ENCODE measurements at places on chromosomes 3 and 15.

DNA sequence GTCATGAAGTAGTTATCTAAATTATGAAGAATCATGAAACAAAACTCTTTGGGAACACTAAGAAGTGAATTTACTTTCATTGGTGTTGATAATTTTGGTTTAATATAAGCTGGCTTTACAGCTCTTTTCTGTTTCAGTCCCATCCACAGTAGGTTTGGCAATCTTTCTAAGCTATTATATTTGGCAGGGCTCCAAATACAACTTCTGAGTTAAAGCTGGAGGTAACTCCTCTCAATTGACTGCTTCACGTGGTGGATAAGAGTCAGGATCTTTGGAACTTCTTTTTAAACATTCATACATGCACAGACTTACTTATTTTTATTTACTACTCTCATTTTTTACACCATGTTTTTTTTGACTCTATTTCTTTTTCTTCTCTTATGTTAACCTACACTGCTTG, 106.5 kb upstream of the EPHA3 start:
- no peak for DNase-seq

- DNase-seq: no peak
Observed at GRCh38 chr3:127674790-127675189, 2.0 kb downstream of the ABTB1 start.

DNA sequence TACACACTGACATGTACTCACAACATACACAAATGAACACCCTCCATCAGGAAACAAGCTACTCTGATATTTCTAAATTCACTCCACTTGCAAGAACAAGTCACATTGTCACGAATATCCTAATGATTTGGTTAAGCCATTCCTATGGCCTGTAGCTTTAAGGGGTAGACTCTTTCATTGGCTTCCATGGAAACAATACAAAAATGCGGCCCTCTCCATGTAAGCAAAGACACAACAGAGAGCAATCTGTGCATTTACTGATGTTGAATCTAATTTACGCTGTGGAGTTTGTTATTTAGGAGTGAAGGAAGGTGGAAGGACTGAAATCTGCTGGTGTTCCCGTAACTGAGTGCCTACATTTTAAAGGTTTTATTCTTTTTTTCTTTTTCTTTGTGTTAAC, 114.5 kb downstream of the FMN1 start:
- no peak for DNase-seq

- no peak for DNase-seq
Observed at GRCh38 chr15:98649472-98650416, 1.4 kb downstream of the IGF1R start.

DNA sequence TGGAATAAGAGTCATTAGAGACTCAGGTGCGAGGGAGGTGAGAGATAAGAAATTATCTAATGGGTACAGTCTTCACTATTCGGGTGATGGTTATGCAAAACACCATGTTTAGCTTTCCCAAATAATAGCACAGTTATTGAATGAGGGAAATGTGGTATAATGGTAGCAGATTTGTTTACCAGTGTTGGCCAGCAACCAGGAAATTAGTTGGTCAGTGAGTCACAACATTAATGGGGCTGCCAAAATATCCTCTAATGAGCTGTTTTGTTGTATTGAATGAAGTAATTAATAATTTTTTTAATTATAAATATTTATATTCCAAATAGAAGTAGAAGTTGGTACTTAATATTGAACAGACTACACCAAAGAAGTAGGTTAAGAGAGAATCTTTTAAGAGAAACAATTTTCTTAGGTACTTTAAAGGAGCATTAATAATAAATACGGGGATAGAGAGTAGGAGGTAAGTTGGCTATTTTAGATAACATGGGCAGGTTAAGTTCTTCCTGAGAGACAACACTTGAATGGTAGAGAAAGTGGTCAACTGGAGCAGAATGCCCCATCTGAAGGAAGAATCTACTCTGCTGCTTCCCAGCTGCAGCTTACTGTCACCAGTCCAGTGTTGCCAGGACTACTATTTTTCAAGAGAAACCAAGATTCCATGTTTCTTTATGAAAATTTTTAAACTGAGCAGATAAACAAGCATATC, 218.8 kb downstream of the UBE2E2 start:
- no peak for DNase-seq
